WERI-Rb-1 (cell line): ENCODE measurements at places on chromosomes 3 and 15.

DNA sequence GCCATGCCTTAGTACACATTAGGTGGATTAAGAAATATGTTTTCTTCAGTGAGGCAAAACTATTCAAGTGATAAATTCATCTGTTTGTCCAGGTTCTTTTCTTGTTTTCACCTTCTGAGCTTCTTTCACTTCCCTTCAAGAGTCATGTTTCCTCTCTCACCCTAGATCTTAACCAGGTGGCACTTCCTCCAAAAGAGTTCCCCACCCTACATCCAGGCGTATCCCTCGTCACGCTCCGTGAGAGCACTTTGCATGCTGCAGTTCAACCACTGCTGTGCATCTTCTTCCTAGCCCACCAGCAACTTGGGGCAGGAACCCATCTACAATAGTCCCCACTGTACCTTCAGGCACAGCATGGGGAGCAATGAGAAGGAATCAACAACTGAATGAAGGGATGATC, 28.9 kb downstream of the OSBPL10 start:
- no peak for DNase-seq

- no peak for DNase-seq
These were observed 11.6 kb downstream of the CCR5AS start for GRCh38 chr3:46395210-46395661.

- DNase-seq = no peak
These were observed 92.8 kb downstream of the DNAH12 start for GRCh38 chr3:57451150-57451846.

DNA sequence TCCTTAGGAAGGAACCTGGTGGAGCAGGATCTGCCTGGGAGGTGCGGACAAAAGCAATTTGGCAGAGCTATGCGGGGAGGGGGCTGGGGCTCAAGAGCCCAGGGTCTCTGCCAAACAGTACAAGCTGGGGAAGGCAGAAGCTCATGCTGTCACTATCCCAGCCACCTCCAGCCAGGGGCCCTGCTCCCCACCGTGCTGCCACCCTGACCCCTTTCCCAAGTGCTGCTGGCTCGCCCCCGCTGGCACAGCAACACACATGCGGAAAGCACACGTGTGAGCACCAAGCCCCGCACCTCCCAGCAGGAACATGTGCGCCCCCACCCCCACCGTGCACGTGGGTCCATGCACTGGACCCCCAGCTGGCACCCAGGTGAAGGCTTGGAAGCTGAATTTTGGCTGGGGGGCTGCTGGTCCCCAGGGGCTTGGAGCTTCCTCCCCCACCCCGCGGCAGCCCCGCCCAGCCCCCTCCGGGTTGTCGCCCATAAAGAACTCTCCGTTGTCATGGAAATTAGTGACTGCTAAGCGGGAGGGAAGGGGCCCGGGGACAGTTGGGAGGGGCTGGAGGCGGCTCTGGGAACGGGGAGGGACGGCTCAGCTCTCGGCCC, 742 bp downstream of the CAMKV start:
- peak; percentile 24 for DNase-seq

DNA sequence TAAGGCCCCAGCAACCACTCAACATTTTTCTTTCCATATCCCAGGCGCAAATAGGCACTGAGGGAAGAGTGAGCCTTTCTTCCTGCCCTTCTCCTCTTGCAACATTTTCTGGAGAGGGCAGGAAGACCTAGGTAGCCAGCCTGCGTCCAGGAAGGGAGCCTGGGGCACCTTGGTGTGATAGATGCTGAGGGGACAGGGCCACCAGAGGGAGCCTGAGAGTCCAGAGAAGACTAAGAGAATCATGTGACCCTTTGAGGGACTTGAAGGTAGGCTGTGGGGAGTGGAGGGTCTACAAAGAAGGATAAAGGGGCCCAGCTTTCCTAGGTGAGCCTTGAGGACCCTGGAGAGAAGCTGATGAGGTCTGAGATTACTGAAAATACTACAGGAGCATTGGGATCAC, 346.6 kb downstream of the CNTN6 start:
- peak; percentile 55 for DNase-seq

DNA sequence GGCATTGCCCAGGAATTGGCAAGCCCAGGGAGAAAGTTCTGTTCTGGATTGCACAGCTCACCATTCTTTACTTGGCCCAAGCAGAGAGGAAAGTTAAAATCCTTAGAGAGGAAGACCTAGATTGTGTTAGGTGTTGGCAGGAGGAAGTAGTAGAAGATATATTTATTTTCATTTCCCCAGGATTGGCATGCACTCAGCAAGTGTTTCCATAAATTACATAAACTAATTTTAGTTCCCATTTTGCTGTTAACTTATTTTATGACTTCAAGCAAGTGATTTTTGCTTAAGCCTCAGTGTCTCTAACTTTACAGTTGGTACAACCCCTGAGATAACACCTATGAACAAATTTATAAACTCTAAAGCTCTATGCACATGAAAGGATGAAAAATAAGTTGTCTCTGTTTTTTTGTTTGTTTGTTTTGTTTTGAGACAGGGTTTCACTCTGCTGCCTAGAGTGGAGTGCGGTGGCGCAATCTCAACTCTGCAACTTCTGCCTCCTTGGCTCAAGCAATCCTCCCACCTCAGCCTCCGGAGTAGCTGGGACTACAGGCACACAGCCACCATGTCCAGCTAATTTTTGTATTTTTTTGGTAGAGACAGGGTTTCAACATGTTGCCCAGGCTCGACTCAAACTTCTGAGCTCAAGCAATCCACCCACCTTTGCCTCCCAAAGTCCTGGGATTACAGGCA, 31.2 kb upstream of the TOP2B start:
- no peak for DNase-seq

GRCh38 chr15:95134431-95135110, 903.2 kb downstream of the MCTP2 start:
- no peak for DNase-seq

GRCh38 chr15:66019826-66020398, 150.6 kb downstream of the RAB11A start:
- no peak for DNase-seq
